CD4-positive, alpha-beta T cell treated with Interleukin-10 for 1 hour (primary cell): ENCODE measurements at places on chromosomes 1 and 21.
A peak's percentile ranks its signal among the peaks of the same experiment; 100 is the strongest.

- no peak for DNase-seq
Observed at GRCh38 chr21:37546299-37546908, 179.8 kb downstream of the DYRK1A start.

DNA sequence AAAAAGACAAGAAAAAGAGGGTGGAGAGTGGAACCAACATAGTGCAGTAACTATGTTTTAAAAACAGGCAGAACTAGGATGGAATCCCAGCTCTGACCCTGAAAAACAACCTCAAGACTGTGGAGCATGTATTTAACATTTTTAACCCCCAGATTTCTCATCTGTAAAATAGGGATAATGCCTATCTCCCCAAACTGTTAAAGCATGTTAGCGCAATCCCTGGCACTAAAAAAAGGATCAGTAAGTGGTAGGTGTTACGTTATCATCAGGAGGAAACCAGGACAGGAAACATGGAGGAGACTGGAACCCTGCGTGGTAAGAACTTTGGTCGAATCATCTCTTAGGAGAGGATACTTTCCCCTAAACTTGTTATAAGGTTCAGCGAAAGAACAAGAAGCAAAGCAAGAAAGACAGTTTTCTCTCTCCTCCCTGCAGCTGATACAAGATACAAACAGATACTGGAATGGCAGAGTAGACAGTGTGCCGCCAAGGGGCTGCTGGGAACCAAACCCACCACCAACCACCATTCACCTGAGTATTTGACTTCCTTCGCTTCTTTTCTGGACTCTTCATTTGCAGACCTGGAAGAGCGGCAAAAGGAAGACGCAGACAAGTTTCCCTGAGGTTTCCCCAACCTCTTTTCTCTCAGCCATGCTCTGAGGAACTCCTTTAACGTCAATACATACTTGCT is 991 bp downstream of the PYGO2 start:
- no peak for DNase-seq

DNA sequence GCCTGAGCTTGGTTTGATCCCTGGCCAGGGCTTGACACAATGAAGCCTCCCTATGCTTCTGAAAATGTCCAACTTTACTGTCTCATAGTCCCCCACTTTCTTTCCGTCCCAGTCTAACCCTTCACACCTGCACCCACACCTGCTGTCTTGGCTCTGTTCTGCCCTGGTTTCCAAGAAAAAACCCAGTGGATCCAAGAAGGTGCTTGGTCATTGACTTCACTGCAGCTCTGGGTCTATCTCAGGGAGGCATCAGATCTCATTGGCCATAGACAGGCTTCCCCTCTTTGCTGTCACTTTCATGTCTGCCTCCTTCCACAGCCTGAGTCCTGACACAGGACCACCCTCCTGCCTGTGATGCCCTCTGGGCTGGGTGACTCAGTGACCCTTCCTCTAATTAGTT is 37.8 kb upstream of the ETV3 start:
- DNase-seq = no peak

DNA sequence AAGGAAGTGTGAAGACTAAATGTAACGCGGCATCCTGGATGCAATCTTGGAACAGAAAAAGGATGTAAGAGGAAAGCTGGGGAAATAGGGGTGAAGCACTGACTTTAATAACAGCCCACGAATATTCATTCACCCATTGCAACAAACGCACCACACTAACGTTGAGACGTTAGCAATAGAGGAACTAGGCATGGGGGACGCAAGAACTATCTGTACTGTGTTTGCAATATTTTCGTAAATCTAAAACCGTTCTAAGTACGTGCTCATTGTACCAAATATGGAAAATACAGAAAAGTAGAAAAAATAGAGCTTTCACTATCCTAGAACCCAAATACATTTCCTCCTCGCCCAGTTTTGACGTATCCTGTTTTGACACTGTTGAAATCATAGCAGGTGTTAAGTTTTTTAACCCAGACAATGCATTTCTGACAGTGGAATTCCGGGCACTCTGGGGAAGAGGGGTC is 3.9 kb downstream of the LAPTM5 start:
- no peak for DNase-seq

GRCh38 chr1:92081031-92081430 is 886 bp downstream of the BTBD8 start:
- no peak for DNase-seq

- DNase-seq = no peak
Observed at GRCh38 chr1:41101950-41102607, 80.6 kb upstream of the SLFNL1 start.

DNA sequence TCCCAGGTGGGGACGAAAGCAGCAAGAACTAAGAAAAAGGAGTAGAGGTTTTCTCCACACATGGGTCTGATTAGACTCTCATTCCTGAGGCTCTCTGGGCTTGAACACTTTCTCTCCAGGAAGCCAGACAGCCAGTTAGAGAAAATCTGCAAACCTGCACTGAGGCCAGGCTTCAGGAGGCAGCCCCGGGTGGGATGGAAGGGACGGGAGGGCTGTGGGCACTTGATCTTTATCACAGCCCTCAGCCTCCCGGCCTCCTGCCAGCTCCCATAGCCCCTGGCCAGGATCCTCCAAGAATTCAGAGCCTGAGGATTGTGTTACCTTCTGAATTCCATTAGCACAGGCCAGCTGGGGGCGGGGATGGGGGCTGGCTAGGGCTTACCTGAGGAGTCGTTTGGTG is 40.1 kb downstream of the SERTAD4 start:
- DNase-seq = no peak

GRCh38 chr1:70436622-70437251 is 25.7 kb downstream of the CTH start:
- no peak for DNase-seq

DNA sequence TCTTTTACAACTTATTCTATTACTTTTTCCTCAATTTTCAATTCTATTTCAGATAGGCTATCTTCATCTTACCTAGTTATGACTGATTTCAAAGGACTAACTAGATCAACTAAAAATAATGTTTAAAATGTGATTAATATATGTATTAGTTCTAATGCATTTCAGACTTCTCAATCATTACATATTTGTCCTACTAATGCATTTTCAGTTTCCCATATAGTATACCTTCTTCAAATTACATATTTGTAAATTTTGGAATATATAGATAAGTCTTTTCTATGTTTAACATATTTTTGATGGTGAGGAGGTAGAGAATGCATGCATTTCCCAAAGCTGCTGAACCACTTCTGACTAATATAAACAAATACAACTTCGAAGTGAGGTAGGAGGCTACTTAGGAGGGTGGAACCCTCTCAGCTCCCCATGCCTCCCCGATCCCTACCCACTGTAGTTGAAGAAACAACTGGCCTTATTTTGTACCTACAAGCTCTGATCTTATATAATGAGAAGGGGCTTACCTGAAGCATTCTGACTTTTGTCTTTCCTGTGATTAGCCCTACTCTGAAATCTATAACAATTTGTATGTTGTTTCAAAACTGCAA is 1.7 kb downstream of the TRMT1L start:
- no peak for DNase-seq

GRCh38 chr1:92691925-92692324 is 93.0 kb downstream of the EVI5 start:
- DNase-seq = no peak

- DNase-seq = no peak
Observed at GRCh38 chr1:49465486-49466185, 558.1 kb downstream of the AGBL4 start.

- peak; percentile 53 for DNase-seq
Observed at GRCh38 chr1:15994590-15995351, 9.3 kb upstream of the SRARP start.

- no peak for DNase-seq
Observed at GRCh38 chr1:214880956-214881355, 201.6 kb upstream of the KCNK2 start.
